Brain pericyte (primary cell): ENCODE measurements at places on chromosomes 1 and 21.

GRCh38 chr1:38178216-38178615 lies 131.6 kb upstream of the POU3F1 start:
- DNase-seq = no peak

GRCh38 chr1:19187852-19188251 lies 22.2 kb downstream of the UBR4 start:
- no peak for DNase-seq

DNA sequence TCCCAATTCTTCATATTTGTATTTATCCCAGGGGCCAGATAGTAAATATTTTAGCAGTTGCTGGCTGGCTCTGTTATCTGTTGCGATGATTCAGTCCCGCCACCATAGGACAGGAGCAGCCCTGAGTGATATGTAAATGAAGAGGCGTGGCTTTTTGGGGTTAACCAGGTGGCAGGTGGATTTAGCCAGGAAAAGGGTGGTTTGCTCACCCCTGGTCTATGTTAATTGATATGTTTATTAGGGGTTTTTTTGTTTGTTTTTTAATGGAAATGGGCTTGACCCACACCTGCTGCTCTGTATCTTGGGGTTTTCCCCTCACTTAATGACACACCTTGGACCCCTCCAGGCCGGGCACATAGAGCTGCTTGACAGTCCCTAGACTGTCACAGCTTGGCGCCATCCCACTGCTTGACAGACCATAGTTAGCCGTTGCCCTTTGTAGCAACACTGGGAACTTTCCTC lies 62.8 kb downstream of the PIK3CD start:
- DNase-seq = no peak

DNA sequence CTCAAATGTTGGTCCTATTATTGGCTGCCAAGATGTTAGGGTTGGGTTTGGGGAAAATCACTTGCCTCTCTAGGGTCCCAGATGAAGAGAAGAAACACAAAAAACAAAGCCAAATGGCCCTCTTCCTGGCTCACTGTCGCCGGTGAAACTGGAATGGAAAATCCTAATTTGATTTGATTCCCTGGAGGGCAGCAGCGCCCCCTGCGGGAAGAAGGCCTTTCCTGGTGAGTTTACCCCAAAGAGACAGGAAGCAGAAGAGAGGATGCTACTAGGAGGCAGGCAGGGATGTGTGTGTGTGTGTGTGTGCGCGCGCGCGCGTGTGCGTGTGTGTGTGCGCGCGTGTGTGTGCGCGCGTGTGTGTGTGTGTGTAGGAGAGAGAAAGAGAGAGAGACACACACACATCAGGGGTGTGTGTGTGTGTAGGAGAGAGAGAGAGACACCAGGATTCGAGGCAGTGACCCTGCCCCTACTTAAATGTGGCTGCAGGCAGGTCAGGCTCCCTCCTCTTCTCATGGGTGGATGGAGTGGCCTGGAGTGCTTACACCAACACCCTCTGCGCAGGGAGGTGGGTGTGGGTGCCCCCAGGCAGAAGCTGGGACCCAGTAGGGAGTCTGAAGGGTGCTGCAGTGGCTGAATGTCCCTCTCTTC lies 3.1 kb upstream of the SELENON start:
- no peak for DNase-seq

DNA sequence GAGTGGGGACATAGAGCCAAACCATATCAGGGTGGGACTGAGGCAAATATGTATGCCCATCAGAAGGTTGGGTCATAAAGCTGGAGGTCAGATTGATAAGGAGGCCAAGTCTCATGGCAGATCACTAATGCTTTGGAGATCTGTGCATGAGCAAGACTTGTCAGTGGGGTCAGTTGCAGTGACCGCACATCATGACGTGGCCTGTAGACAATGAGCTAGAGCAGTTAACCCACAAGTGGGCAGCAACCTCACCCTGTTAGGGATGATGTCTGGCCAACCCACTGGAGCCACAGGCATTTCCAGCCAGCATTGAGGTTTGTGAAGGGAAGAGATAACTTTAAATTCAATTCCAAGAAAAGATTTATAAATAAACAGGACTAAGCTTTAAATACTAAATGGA lies 66.7 kb downstream of the XCL1 start:
- DNase-seq = no peak

GRCh38 chr1:28604411-28604810 lies 12.3 kb downstream of the RAB42 start:
- DNase-seq = no peak
